ENCODE measurements at places on chromosomes 13 and 19.

DNA sequence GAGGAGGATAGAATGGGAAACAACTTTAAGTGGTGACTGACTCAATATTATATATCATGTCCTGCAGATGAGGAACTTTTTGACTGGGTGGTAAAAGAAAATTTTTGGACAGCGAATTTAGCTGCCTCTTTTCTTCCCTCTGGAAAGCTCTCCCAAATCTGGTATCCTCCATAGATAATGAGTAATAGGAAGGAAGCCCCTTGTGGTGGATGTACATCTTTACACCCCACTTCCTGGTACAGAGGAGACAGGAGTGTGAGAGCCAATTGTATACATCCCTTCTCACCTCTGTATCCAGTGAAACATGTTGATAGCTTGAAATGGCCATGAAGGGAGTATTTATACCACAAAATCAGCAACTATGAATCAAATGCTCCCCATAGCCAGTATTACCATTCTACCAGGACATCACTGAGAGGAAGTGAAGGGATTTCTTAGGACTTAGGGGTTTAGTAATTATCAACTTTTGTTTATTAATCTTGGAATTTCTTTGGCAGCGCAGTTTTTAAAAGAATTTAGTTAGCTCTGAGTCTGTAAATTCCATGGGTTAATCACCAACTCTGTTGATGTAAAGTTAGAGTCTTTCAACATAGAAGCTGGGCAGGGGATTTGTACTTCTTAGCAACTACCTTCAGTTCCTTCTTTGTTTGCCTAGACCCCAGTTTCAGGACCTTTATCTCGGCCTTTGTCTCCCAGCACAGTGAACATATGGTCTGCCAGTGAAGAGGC, 17.0 kb upstream of the TDRD3 start:
- no peak for DNase-seq

DNA sequence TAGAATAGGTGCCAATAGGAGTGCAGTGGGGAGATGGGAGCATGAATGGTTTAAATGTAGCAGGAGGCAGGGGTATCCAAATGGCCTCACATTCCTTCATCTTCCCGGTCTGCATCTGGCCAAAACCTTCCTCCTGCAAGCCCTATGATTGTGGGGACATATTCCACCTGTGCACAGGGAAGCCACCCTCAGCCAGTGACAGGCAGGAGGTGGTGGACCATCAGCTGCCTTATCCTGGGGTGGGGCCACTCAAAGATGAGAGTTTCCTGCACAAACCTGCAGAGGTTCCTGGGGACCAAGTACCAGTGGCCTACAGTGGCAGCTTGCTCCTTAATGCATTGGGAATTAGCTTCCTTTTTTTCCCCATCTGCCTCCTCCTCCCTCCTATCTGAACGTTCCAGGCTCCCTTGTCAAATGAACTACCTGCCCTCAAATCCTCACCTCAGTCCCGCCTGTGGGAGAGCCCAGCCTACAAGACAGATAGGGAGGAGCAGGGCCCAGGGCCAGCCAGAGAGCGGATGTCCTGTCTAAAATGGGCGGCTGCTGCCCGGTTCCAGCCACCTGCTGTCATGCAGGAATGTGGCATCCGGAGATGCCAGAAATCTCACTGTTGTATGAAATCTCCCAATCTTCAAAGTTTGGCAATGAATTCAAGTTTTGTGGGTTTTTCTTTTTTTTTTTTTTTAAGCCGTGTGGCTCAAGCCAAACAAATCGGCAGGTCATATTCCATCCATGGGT, 85.0 kb downstream of the TSHZ3 start:
- no peak for DNase-seq

DNA sequence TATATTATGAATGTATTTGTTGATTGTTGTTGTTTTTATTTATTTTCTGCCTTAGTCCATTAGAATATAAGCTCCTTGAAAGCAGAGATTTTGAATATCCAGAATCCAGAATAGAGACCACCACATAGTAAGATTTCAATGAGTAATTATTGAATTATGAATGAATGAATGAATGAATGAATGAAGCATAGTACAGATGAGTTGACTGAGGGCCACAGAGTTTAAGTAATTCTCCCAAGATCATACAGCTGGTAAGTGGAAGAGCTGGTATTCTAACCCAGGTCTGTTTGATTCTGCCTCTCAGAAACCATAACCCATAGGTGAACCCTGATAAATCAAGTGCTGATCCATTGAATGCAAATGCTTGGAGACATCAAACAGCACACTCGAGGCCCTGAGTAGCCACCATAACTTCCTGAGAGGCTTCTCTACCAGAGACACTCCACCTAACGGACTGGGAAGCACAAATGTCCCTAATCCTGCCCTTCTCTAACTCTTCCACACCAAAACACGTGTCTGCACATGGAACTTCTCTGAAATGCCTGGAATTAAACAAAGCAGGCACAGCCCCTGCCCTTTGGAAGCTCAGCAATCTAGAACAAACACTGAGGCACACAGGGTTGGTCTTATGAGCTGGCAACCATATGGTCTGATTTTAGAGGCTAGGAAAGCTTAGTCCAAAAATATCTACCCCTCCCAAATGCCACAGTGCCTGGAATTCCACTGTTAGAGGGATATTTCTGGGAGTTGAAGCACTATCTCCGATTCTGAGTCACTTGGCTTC, 190.1 kb downstream of the FOXO1 start:
- no peak for DNase-seq

GRCh38 chr19:9842834-9843625, 7.9 kb downstream of the PIN1 start:
- DNase-seq: no peak

DNA sequence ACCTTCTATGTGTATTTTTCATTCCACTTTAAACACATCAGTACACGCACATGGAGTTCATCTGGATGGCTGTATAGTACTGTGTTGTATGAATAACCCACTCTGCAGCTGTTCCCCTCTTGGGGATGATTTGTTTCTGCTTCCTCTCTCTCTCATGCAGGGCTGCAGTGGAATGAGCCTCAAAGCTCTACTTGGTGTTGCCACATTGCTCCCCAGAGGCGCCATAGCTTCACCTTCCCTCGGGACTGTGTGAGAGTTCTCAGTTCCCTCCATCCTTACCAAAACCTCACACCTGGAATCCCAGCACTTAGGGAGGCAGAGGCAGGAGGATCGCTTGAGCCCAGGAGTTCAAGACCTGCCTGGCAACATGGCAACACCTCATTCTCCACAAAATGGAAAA, 28.4 kb upstream of the GPR183 start:
- no peak for DNase-seq

- peak; percentile 15 for DNase-seq
Observed at GRCh38 chr13:45879666-45880065, 28.1 kb upstream of the SIAH3 start.

DNA sequence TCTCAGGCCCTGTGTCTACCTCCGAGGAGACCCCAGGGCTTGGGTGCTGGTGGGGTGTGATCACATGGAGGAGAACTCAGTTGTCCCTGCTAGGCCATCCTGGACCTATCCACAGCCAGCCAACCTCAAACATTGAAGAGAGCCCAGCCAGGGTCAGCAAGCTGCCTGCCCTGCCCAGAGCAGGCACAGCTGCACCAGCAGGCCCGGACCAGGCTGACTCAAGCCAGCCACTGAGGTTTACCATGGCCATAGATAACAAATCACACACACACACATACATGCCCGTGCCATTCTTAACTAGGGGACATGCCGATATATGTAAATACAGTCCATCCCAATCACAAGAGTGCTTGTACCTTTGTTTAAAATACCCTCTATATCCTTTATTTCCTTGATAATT, 8.1 kb downstream of the ARHGEF7 start:
- no peak for DNase-seq

GRCh38 chr19:7858109-7858770, 15.9 kb downstream of the PRR36 start:
- DNase-seq: peak; percentile 23

GRCh38 chr13:101092985-101093384, 323.3 kb downstream of the NALCN start:
- DNase-seq: no peak

DNA sequence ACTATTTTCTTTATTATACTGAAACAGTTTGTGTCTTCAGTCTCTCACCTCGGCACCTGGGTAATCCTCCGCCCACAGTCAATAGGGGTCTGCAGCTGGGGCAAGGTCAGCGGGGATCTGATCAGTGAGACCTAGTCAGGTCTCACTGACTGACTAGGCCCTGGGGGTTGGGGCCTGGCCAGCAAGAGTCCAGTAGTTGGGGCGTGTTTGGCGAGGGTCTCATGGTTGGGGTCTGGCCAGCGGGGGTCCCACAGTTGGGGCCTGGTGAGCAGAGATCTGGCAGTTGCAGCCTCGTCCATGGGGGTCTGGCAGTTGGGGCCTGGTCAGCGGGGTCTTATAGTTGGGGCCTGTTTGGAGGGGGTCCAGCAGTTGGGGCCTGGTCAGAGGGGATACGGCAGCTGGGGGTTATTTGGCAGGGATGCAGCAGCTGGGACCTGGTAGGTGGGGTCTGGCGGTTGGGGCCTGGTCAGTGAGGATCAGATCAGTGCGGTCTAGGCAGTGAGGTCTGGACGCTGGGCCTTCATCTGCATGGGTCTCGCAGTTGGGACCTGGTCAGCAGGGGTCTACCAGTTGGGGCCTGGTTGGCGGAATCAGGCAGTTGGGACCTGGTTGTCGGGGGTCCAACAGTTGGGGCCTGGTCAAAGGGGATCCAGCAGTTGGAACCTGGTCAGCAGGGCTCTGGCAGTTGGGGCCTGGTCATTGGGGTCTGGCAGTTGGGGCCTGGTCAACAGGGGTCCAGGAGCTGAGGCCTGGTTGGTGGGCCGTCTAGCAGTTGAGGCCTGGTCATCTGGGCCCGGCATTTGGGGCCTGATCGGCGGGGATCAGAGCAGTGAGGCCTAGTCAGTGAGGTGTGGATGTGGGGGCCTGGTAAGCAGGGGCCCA, 61.1 kb upstream of the TPM4 start:
- no peak for DNase-seq

DNA sequence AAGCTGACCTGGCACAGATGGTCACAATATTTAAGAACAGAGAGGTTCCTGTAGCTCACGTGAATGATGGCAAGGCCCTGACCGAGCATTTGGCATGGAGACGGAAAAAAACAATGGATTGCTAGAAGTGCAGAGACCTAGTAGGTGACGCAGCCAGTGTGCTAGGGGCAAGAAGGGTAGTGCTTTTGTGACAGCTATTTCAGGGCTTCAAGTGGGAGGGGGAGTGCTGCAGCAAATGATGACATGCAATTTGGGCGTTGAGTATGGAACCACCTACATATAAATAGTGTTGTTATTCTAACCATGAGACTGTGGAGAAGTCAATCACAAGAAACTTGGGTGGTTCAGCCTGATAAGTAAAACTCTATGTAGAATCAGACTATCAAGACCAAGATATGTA, 65.7 kb upstream of the IL17D start:
- no peak for DNase-seq

GRCh38 chr19:49879243-49879963, 1.9 kb downstream of the TBC1D17 start:
- DNase-seq: no peak

DNA sequence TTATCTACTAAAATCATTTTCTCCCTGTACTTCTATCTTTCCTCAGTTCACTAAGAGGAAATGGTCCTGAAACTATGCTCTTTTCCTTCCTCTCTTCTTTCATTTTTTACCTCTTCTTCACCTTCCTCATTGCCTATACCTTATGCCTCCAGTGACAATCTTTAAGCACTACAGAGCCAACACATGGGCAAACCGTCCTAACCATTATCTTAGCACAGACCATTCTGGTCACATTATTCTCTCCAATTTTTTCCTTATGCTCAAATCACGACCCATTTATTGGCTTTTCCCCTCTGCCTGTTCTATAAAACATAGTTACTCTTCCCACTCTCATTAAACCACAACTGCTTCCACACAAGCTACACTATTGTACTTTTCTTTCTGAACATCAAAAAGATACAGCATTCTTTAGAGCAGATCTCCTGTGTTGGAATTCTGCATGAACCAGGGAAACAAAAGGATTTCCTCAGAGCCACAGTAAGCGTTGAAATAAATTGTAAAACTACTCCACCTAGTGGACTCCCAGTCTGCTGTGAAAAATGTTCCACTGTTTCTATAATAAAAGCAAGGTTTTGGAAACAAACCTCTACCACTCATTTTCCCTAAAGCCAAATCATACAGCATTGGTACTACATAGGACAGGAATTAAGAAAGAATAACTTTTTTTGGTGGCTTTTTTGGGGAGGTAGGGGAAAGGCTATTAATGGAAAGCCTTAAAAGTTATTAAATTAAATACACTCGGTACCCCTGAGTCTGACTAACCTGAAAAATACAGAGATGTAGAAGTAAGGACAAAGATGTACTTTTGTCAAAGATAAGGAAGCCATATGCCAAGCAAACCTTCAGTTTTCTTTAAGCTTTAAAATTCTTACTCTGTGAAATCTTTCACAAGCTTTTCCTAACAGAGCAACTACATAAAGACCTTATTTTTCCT, 19.5 kb downstream of the NUFIP1 start:
- peak; percentile 58 for DNase-seq

DNA sequence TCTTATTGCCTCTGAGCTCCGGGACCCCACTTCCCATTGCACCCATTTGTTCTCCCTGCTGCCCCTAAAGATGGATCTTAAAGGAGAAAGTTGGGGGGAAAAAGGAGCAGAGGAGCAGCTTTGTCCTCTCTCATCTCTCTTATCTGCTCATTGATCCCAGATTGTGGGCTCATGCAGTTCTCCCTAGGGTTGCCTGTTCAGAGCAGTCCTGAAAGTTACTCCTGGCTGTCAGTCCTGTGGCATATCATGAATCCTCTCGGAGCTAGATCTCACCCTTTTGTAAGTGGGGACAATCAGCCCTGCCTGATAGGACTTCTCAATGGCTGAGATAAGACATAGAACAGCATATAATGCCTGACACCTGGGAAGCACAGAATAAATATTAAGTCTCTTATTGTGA, 440.3 kb downstream of the IRS2 start:
- no peak for DNase-seq

- no peak for DNase-seq
Observed at GRCh38 chr19:54311486-54311885, 1.5 kb downstream of the LILRA5 start.

DNA sequence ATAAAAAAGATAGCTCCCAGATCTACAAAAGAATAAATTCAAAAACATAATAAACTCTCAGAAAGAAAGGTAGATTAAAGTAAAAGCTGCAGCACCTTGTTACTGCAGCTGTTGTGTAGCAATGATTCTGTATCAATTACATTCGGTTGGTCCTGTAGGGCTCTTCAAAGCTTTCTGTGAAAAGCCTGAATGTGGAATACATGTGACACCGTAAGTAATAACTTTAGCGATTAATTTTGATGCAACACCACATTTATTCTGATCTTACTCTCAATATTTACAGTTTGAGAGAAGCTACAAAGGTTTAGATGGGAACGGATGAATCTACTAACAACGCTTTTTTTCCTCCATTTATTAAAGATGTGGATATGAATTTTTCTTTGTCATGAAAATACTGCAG, 279.2 kb downstream of the DACH1 start:
- no peak for DNase-seq

- peak; percentile 41 for DNase-seq
Observed at GRCh38 chr19:11138601-11139300, 16.8 kb downstream of the SPC24 start.
